ENCODE measurements at places on chromosomes 2 and 18.

- DNase-seq: no peak
Observed at GRCh38 chr18:31061945-31062344, 19.4 kb upstream of the DSC3 start.

DNA sequence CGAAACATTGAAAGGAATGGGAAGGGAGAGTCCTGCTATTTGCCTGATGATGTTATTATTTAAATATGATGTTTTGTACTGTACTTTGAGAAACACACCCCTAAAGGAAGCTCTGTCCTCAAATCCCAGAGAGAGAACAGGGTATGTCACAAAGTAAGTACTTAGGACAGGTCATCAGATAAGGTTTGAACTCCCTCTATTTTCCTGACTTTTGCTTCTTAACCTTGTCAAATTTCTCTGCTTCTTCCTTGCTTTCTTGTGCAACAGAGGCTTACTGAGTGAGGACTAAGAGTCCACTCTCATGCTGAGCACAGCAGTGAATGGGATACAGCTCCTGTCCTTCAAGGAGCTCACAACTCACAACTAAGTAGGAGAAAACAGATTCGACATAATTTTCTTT is 3.7 kb downstream of the DGUOK start:
- DNase-seq: no peak

- DNase-seq: peak; percentile 43
Observed at GRCh38 chr2:18369760-18370159, 190.7 kb downstream of the RDH14 start.

DNA sequence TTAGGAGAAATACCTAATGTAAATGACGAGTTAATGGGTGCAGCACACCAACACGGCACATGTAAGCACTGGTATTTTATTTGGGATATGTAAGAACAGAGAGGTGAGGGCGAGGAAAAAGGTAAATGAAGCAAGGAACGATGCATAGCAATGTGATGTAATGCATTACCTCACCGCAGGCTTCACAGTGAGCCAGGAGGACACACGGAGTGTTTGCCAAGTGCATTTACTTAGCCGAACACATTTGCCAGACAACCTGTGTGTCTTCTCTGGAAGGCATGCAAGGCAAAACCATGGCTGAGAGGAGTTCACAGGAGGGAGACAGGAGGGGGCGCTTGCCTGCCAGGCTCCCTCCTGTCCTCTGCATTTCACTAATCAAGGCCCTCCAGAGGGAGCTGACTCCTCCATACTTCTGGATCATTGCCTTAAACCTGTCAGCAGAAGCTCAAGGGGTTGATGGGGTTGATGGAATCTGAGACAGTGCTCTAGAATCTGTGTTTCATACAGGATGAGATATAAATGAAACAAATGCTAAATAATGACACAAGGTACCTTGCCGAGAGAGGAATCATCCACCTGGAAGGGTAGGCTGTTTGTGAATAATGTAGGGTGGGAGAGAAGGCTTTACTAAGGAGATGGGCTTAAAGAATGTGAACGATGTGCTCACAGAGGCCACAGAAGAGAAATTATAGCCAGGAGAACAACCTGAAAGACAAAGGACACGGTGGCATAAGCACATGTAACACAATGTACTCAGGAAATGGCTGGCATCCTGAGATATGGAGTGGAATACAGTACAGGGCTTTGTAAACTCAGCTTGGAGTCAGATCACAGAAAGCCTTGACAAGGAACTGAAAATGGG is 9.1 kb upstream of the TPRKB start:
- no peak for DNase-seq

DNA sequence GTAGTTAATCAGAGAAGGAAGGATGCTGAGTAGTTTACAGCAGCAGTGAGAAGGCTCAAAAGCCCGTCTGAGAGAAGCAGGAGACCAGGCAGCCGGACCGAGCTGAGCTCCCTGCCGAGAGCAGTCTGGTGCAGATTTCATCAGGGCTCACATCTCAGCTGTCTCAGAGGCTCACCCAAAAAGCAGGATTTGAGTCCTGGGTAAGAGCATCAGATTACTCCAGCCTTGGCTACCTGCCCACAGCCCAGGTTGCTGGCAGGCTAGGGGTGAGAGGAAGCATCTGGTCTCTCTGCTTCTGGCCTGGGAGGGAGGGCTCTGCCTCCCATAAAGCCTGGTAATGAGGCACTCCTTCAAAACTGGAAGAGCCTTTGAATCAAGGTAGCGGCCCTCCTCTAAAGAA is 140.5 kb downstream of the ST6GAL2 start:
- no peak for DNase-seq

GRCh38 chr2:233213011-233213410 is 38.5 kb upstream of the ATG16L1 start:
- DNase-seq: no peak

GRCh38 chr2:179694963-179695362 is 166.4 kb downstream of the ZNF385B start:
- no peak for DNase-seq

- peak; percentile 78 for DNase-seq
Observed at GRCh38 chr2:102050854-102051391, 59.2 kb downstream of the IL1R2 start.

GRCh38 chr2:24147364-24147763 is 24.1 kb downstream of the FAM228B start:
- DNase-seq: no peak

GRCh38 chr2:174686430-174686829 is 77.8 kb downstream of the CHRNA1 start:
- DNase-seq: peak; percentile 58
